CD4-positive, CD25-positive, alpha-beta regulatory T cell (primary cell): ENCODE measurements at places on chromosomes 12 and 14. TPM values are rescaled to one million over a fixed set of nuclear protein-coding genes. Genes with fewer than 3 reads are reported as not detected.

Gene STAT6
- 215 TPM for total RNA-seq

Gene SDR9C7
- total RNA-seq = not detected

DNA sequence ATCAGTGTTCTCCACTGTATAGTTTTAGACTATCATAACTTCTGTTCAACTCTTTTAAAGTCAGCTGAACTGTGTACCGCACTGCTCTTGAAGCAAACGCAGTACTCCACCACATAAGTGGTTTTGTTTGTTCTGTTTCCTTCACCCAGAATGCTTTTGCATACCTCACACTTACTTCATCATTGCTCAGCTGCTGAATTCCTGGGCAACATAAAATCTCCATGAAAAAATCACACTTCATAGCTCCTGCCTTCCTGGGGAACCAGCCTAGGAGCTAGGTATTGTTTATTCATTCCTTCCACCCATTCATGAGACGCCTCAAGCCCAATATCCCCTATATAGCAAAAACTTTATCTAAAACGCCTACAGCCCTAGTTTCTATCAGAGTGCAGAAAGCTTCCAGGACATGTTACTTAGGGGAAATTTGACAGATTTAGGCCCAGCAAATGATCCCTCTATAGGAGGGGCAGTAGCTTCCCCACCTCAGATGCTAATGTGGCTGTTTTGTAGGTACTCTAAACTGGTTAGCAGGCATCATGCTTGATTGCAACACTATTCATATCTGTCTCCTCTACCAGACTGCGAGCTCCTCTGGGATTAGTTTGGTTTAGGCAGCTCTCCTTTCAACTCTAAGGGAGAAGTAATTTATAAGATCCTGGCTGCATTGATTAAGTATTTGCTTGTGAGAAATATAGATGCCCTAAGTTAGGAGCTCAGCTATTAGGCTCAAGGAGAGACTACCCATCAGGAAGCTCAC, 44.5 kb downstream of the LRRC9 start:
- H3K4me3 ChIP-seq = peak overlapping the region; percentile 91
- DNase-seq = no peak
- H3K36me3 ChIP-seq = no peaks in the 10 kb centered on the region
- no peaks in the 10 kb centered on the region for H3K4me1 ChIP-seq

GRCh38 chr12:40208707-40209446, 15.9 kb upstream of the LRRK2 start:
- DNase-seq = no peak
- no peaks in the 10 kb centered on the region for H3K27me3 ChIP-seq

DNA sequence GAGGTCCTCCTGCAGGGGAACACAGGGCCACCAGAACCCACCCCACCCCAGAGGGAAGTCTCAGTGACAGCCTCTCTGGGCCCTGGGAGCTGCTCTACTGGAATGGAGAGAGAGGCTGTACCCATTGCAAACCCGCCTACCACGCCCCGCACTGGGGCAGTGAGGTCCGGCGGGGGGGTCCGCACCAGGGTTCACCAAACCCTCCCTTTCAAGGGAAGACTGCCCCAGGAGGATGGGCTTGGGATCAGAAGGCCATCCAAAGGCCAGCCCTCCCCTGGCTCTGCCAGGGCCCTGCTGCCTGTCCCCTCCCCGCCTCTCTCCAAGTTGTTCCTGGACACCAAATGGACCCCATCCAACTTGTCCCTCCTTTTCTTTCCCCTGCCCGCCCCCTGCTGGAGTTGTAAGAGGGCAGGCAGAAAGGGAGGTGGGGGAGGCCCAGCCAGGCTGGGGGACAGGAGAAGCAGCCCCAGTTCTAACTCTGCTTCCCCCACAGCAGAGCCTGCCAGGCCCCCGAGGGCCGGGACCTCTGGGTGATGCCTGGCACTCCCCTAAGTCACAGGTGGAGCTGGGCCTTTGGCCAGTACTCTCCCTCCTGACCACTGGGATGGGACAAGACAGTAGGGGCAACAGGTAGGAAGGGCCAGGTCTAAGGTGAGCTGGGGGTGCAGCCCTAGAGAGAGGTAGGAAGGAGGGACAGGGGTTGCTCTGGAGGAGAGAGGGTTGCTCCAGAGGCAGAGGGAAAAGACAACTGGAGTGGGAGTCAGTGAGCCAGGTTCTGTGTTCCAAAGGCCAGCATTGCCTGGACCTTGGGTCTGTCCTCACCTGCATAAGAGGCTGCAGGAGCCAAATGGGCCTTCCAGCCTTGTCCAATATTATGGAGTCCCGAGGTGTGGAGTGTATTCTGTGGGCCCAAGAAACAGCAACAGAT, 3.2 kb upstream of the DIO3 start:
- H3K27me3 ChIP-seq = no peaks in the 10 kb centered on the region
- H3K4me1 ChIP-seq = no peaks in the 10 kb centered on the region
- no peak overlapping the region for H3K27ac ChIP-seq
- DNase-seq = no peak

GRCh38 chr14:71163050-71163841, 256.0 kb downstream of the PCNX1 start:
- peaks cover 1% of the 10 kb centered on the region for H3K4me1 ChIP-seq
- no peak for DNase-seq
- H3K4me3 ChIP-seq = no peak overlapping the region

GRCh38 chr14:70538087-70538486, 3.3 kb upstream of the ADAM20 start:
- no peak for DNase-seq
- no peak overlapping the region for H3K4me3 ChIP-seq
- H3K27ac ChIP-seq = no peak overlapping the region
- no peaks in the 10 kb centered on the region for H3K36me3 ChIP-seq

- H3K36me3 ChIP-seq = no peaks in the 10 kb centered on the region
- no peak overlapping the region for H3K27ac ChIP-seq
- H3K4me1 ChIP-seq = peaks cover 31% of the 10 kb centered on the region
Measured at GRCh38 chr12:113057565-113058485, 1.3 kb downstream of the DTX1 start.

- H3K4me1 ChIP-seq = no peaks in the 10 kb centered on the region
- no peaks in the 10 kb centered on the region for H3K36me3 ChIP-seq
- H3K27me3 ChIP-seq = no peaks in the 10 kb centered on the region
- H3K27ac ChIP-seq = no peak overlapping the region
Measured at GRCh38 chr12:25020621-25021243, 71.8 kb upstream of the BCAT1 start.

DNA sequence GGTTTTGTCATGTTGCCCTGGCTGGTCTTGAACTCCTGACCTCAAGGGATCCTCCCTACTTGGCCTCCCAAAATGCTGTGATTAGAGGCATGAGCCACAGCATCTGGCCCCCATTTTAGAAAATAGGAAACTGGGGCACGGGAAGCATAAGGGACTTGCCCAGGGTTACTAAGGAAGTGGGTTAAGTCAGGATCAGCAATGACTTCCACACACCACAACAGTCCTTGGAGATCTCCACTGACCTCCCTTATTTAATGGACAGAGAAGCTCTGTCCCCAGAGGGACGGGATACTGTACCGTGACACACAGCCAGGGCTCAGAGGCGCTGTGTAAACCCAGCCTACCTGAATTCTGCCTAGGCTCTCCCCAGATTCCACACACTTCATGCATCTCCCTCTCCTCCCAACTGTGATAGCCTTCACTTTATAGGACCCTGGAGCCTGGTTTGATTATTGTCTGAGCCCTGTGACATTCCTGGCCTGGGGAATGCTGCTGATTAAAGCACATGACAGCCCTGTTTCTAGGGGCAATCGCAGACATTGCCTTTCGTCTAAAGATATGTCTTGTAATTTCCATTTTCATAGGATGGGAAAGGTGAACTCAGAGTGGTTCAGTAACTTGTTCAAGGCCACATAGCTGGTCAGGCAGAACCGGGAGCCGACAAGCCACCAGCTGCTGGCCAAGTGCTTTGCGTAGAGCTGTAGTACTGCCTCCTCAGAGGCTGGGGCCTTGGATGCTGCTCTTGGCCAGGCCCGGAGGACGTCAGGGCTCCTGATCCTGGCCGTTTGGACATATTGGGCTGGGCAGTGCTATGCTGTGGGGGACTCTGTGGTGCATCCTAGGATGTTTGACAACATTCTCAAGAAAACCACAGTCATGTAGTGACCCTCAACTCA, 20.8 kb downstream of the SERPINA1 start:
- no peak overlapping the region for H3K27ac ChIP-seq
- no peak overlapping the region for H3K4me3 ChIP-seq
- no peaks in the 10 kb centered on the region for H3K4me1 ChIP-seq
- H3K27me3 ChIP-seq = no peaks in the 10 kb centered on the region

DNA sequence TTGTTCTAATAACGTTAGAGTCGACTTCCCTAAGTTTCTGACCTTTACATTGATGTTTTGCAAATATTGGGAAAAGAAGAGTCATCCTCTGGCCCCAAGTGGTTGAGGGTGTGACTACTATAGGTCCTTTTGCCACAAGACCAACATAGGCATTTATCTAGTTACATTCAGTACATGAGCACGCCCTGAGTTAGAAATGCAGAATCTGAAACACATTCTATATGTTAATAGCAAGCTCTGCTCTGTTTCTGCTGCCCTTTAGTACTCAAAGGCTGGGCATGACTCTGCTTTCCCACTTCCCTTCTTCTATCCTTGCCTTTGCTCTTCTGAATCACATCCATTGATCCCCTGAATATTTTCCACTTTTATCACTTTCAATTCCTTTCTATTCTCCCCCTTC, 115.1 kb upstream of the PTPRB start:
- DNase-seq = no peak
- H3K36me3 ChIP-seq = no peaks in the 10 kb centered on the region
- no peak overlapping the region for H3K27ac ChIP-seq
- H3K27me3 ChIP-seq = no peaks in the 10 kb centered on the region
- H3K4me3 ChIP-seq = no peak overlapping the region
